ENCODE measurements at places on chromosomes 13 and 19.
A peak's percentile ranks its signal among the peaks of the same experiment; 100 is the strongest.

- DNase-seq, result no peak
These were observed 246.1 kb downstream of the KCNRG start for GRCh38 chr13:50261130-50261901.

DNA sequence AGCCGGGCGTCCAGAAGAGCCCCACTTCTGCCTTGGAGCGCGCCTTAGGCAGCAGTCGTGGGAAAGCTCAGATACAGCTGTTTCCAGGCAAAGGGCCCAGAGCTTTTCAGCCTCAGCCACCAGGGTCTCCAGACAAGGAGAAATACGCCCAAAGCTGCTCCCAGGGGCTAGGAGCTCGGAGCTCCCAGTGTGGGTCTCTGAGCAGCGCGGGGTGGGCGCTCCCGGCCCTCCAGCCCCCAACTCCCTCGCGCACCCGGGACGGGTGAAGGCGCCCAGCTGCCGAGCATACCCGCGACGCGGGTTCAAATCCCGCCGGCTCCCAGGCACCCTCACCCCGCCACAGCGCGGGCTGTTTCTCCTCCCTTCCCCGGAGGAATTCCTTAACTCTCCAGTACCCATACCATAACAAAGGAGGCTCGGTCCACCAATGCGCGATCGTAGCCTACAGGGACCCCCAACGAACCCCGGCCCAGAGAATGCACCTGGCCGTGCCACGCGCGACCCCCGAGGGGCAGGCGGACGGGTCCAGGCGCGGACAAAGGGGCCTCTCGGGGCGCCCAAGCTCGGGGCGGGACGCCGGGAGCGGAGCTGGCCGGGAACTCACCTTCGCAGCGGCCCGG, 507 bp downstream of the COL4A1 start:
- DNase-seq, result no peak

- DNase-seq, result no peak
These were observed 618.3 kb upstream of the PCDH20 start for GRCh38 chr13:62033934-62034333.

DNA sequence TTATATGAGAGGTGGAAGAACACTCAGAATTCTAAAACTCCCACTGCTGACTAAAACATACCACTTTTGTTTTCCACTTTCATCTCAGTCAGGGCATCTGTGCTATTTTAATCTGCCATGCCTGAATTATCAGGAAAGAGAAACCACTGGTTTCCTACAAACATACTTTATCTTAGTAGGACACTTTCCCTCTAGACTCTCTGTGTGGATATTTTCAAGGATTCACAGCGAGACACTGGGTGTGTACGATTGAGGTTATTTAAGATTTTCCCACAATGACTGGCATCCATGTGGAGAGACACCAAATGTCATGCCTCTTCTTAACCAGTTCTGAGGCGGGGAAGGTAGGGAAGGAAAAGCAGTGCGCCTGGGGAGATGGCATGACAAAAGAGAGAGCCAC, 212.2 kb downstream of the ENOX1 start:
- no peak for DNase-seq

- peak; percentile 64 for DNase-seq
These were observed 350.6 kb downstream of the LIG4 start for GRCh38 chr13:107864543-107865317.

GRCh38 chr19:15780610-15781418, 6.6 kb upstream of the OR10H5 start:
- no peak for DNase-seq

GRCh38 chr13:31801088-31801487, 61.8 kb downstream of the RXFP2 start:
- DNase-seq, result no peak

- peak; percentile 63 for DNase-seq
These were observed 15.1 kb upstream of the CEACAM4 start for GRCh38 chr19:41641879-41642485.

GRCh38 chr13:37682496-37682895, 83.9 kb upstream of the POSTN start:
- no peak for DNase-seq

- DNase-seq, result no peak
These were observed 281.8 kb downstream of the DLEU7 start for GRCh38 chr13:50561739-50562138.

DNA sequence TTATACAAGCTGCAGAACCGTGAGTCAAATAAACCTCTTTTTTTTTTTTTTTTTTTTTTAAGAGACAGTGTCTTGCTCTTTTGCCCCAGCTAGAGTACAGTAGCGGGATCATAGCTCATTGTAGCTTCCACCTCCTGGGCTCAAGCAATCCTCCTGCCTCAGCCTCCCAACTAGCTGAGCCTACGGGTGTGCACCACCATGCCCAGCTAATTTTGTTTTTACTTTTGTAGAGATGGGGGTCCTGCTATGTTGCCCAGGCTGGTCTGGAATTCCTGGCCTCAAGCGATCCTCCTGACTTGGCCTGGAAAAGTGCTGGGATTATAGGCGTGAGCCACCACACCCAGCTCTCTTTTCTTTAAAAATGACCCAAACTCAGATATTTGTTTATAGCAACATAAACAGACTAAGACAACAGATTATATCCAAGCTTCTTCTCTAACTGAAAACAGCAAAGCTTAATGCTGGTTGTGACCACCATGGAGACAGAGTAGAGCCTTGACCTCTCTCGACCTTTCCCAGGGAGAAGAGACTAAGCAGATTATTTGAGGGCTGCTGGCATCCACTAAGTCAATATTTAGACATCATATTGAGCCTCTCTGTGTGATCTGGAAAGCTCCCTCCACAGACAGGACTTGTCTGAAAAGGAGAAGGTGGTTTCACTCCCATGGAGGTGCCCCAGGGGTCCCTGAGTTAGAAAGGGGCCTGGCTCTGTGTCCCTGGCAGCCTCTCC, 150.0 kb downstream of the KCTD15 start:
- DNase-seq, result no peak

DNA sequence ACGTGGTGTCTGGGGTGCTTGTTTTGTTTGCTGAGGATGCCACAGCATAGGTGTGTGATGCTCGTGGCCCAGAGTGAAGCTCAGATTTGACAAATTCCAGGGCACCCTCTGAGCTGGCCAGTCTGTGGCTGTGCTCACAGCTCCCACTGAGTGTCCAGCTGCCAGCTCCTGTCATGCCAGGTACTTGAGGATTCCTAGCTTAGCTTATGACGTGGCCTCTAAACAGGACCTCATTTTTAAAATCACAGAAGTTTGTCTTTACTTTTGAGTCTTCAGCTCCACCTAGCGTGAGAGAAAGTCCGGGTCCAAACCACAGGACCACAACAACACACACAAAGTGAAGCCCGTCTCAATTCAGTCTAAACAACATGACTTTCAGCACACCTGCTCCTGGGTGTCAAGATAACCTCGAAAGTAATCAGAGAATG, 117.3 kb downstream of the RAB20 start:
- no peak for DNase-seq

GRCh38 chr19:48158210-48158790, 11.8 kb downstream of the LIG1 start:
- DNase-seq, result no peak

DNA sequence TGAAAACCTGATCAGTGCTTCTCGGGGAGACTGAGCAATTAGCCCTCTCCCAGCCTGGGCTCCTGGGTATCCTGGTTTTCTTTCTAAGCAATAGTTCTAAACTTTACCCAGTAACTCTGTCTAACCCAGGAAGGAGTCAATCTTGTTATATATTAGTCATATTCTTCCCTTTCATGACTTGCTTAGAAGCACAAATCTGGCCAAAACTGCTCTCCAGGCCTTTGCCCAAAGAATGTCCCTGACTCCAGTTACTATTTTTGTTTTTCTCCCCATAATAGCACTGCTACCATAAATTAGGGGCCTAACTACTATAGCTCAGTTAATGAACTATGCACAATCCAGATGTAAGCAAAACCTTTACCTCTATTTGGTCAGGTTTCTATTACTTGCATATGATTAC, 355.8 kb upstream of the HTR2A start:
- DNase-seq, result no peak

DNA sequence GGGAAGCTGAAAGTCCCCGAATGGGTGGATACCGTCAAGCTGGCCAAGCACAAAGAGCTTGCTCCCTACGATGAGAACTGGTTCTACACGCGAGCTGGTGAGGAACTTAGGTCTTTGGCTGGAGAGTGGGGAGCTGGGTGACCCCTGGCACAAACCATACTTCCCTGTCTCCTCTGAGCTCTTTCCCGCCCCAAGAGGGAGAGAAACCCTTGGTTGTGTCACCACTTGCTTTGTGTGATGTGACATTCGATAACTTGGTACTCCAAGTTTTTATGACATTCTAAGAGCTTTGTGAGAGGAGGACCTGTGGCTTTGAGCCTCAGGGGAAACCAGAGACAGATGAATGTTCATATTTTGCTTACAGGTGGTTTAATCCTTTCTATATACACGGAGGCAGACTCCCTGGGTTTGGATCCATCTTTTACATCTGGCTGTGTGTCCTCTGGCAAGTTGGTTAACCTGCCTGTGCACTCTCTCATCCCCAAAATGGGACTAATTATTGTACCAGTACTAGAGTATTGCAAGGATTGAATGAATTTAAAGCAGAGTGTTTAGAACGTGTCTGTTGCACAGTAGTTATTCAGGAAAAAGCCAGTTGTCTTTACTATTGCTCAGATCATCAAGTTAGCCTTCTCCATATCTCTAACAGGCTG, 1.2 kb downstream of the RPS19 start:
- no peak for DNase-seq

- peak; percentile 18 for DNase-seq
These were observed 62.1 kb downstream of the KLF2 start for GRCh38 chr19:16386619-16387240.

GRCh38 chr13:97976610-97977521, 23.4 kb downstream of the IPO5 start:
- DNase-seq, result peak; percentile 43

DNA sequence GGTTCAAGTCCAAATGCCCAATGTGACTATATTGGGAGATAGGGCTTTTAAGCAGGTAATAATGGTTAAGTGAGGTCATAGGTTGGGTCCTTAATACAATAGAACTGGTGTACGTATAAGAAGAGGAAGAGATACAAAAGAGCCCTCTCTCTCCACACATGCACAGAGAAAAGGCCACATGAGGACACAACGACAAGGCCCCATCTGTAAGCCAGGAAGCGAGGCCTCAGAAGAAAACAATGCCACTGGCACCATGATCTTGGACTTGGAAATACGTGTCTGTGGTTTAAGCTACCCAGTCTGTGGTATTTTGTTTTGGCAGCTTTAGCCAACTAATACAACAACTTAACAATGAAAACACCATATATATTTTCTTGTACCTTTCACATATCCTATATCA, 23.4 kb upstream of the RFC3 start:
- no peak for DNase-seq

DNA sequence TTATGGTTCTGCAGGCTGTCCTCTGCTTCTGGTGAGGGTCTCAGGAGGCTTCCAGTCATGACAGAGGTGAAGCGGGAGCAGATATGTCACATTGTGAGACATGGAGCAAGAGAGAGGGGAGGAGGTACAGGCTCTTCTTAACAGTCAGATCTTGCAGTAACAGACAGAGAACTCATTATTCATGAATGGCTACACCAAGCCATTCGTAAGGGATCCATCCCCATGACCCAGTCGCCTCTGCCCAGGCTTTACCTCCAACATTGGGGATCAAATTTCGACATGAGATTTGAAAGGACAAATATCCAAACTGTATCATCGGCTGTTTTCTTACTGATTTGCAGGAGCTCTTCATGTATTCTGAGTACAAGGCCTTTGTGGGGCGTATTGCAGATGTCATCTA, 21.7 kb downstream of the ZNF507 start:
- no peak for DNase-seq

- DNase-seq, result no peak
These were observed 101.3 kb downstream of the AKAP11 start for GRCh38 chr13:42373048-42373812.

GRCh38 chr13:40181203-40181845, 485.1 kb downstream of the FOXO1 start:
- peak; percentile 2 for DNase-seq

GRCh38 chr19:3387645-3388589, 21.5 kb downstream of the NFIC start:
- DNase-seq, result peak; percentile 91

DNA sequence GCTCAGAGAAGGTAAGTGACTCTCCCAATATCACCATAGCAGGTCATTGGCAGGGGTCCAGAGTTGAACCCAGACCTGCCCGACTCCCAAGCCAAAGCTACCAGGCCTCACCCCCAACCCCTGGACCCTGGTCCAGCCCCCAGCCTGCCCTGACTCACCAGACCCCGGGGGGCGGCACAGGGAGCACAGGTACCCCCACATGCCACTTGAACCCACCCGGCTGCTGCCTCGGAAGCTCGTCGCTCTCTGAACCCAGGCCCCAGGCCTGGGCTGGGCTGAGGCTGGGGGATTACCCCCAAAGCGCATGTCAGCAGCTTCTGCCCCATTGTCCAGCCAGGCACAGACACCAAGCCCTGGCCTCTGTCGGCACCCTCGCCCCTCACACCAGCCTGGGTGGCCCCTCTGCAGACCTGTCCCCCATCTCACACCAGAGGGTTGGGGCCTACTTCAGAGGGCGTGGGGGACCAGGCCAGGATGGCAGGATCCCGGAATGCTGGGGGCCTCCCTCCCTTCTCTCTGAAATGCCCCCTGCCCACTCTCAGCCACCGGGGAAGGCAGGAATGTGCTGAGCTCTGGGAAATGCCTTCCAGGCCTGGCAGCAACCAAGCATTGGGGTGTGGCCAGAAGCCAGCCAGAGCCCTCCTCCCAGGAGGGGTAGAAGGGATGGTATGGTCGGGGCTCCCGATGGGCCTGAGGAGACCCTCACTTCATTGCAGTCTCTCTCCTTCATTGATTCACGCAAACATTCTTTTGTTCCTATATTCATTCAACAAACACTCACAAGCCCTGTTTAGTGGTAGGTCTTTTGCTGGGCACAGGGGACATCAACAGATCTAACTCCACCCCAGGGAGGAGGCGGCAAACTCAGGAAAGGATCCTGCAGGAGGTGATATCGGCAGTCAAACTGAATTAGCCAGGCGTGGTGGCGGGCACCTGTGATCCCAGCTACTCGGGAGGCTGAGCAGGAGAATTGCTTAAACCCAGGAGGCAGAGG, 1.7 kb upstream of the PRX start:
- no peak for DNase-seq

GRCh38 chr13:31276421-31276820, 76.6 kb downstream of the B3GLCT start:
- no peak for DNase-seq

- no peak for DNase-seq
These were observed 2.3 kb downstream of the EEF2 start for GRCh38 chr19:3982701-3983541.

DNA sequence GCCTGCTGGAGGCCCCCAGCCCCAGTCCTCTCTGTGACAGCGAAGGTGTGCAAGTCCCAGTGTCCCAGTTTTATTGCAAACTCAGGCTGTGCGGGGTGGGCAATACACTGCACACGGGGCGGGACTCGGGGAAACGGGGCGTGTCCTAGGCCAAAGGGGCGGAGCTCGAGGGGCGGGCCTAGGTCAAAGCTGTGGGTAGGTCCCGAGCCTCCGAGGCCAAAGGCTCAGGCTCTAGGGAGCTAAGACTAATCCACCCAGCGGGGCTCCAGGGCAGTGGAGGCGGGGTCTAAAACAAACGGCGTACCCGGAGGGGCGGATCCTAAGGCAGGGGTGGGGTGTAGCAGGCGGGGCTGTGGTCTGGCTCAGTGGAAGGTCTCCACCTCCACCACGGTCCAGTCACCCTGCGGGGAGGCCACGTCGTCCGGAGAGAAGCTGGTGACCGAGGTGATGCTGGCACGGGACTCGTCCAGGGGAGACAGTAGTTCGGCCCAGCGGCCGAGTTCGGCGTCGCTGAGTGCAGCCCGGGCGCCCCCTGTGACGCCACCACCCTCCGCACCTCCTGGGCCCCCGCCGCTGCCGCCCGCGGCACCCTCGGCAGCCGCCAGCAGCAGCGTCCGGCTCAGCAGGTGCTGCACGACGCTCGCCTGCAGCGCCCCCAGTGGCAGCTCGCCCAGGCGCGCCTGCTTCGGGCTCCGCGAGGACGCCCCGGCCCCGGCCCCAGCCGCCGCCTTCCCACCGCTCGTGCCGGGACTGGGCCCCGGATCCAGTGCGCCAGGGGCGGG, 5.3 kb downstream of the PRR36 start:
- DNase-seq, result no peak

All from NCI-H345 (cell line).